Activated CD4-positive, alpha-beta T cell treated with anti-CD3 and anti-CD28 coated beads for 4 hours (primary cell): ENCODE measurements at places on chromosomes 4 and X.

DNA sequence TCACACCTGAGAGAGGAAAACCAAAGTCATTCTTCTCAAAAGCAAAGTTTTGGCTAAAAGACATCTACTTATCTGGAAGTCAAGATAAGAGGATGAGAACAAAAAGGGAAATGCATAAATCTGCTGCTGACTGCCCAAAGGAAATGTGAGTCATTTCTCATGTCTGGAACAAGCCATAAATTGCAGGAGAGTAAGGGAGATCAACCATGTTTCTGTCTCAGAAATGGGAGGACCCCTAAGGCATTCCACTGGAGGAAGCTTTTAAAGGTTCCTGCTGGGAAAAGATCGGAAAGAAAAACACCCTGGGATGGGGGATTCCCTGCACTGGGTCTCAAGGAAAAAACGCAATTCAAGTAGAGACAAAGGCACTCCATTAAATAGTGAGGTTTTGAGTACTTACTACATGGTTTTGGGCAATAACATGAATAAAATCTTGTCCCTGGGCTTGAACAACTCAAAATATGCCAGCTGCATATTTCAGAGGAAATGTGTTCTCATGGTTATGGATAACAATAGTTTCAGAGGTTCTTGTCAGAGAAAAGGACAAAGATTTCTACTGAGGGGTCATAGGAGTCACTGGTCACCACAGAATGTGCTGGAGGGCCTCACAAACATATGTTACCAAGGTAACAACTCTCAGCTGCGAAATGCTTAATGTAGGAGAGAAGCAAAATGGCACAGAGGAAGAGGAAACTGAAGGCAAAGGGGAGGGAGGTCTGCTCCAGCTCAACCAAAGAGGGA lies 19.3 kb downstream of the GPR143 start:
- no peak for DNase-seq

GRCh38 chr4:76708971-76709771 lies 188.8 kb downstream of the SOWAHB start:
- DNase-seq = no peak

DNA sequence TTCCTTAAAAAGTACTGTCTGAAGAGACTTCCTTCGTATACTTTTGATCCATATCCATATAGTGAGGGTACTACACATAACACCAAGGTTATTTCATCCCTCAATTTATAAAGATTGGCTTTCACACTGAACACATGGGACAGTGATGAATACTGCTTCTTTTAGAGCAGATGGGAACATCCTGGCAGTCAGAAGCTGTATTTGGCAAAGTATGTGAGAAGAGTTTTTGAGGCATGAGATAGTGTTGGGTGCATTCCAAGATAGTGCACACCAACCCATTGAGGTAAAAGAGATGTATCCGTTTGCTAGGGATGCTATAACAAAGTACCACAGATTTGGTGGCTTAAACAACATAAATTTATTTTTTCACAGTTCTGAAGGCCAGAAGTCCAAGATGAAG lies 141.1 kb downstream of the MOSPD2 start:
- no peak for DNase-seq

DNA sequence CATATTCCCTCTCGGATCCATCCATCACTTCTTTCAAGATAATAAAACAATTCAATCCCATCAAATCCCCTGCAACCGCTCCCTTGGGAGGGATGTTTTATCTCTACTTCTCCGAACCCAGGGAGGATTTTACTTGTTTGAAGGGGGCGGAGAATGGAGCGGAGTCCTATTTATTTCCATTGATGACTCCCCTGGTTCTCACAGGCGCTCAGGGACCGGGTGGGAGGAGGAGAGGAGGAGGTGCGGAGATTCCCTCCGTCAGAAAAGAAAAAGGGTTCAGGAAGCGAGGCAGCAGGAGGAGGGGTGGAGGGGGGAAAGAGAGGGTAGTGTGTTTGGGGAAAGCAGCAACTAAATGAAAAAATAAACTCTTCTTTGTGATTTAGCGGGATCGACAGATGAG lies 2.1 kb downstream of the NDNF start:
- DNase-seq = no peak

- no peak for DNase-seq
Measured at GRCh38 chr4:128565565-128566186, 243.8 kb upstream of the JADE1 start.

- DNase-seq = no peak
Measured at GRCh38 chr4:96025011-96025410, 185.1 kb downstream of the PDHA2 start.

DNA sequence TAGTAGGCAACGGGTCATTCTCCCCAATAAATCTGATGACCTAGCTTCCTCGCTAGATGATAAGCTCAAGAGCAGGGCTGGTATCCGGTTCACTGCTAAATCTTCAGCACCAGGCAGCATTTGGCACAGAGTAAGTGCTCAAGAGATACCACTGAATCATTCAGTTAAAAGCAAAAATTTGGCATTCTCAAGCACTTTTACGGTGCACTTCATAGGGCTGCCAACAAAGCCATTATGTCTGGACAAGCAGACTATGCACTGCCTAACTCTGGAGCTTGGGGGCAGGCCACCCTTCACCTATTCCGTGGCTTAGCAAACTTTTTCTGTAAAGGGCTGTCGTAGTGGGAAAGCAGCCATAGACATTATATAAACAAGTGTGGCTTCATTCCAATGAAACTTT lies 23.8 kb upstream of the CXorf38 start:
- no peak for DNase-seq

- DNase-seq = no peak
Measured at GRCh38 chr4:16083241-16084191, at the start of gene PROM1. Gene PROM1 (minus strand): TSS chr4:16084023. CDS start chr4:16075906, 8,117 bp downstream.

- DNase-seq = no peak
Measured at GRCh38 chr4:122692641-122693520, 39.6 kb upstream of the BBS12 start.

DNA sequence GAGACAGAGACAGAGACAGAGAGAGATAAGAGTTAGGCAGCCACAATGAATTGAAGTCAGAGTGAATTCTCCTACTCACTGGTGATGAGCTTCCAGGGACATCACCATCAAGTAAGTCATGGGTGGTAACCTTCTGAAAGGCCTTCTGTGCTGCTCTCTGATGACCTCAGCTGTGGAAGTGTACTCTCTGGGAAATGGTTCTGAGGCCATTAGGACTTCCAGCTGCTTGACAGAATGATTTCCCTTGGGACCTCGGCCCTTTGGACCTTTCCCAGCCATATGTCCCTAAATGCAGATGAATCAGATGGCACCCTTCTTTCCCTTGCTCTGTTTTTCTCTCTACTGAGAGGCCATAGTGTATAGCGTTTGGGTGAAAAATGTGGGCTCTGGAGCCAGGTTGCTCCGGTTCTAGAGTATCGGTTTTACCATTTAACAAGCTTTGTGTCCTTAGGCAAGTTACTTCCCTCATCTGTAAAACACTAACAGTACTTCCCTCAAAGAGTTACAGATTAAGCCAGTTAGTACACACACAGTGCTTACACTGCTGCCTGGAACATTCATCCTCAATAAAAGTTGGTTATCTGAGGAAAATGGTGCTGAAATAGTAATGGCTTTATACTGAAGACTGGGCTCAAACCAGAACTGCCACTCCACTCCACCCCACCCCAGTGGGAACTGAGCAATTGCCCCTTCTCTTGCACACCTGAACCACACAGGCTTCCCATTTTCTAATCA lies 7.6 kb downstream of the SEPTIN11 start:
- no peak for DNase-seq

DNA sequence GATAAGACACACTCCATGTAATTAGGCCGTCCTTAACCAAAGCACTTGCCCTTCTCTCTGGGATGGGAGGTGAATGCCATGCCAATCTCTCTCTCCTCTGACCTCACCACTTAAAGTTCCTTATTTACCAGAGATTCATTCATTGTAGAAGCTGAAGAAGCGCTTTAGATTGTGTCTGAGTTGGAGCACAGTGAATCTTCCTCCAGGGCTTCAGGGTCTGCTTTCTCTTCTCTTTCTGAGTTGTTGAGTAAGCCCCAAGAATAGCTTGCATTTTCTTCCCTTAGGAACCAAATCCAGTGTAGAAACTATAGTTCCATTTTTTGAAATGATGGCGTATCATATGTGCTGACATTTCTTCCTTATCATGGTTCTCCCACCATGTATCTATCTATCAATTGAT lies 104.5 kb upstream of the MAML3 start:
- DNase-seq = no peak

GRCh38 chr4:91758487-91758886 lies 545.3 kb upstream of the GRID2 start:
- no peak for DNase-seq

- no peak for DNase-seq
Measured at GRCh38 chr4:80257851-80258250, 8.6 kb upstream of the FGF5 start.

GRCh38 chrX:97984641-97985040 lies 1100.9 kb downstream of the RPA4 start:
- DNase-seq = no peak

DNA sequence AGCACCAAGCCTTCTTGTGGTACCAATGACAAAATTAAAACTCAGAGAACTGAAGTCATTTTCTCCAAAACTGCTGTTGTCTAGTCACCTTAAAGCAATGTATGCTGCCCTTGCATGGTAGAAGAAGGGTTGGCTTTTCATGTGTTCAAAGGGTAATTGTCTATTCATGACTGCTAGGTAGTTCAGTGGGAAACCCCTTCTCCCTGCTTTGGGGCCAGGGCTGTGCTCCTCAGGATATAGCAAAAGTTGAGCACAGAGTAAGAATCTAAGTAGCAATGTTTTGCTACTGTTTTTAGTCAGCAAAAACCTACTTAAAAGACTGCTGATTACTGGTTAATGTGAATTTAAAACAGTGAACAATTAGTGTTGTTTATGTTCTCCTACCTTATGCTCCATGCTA lies 30.8 kb upstream of the FAM9B start:
- no peak for DNase-seq

GRCh38 chrX:148120999-148121623 lies 140.0 kb downstream of the FMR1NB start:
- no peak for DNase-seq

- DNase-seq = no peak
Measured at GRCh38 chrX:24131476-24131875, 18.1 kb upstream of the ZFX start.

GRCh38 chrX:26909728-26910127 lies 553.4 kb downstream of the PPP4R3C start:
- DNase-seq = no peak

GRCh38 chrX:17616936-17617335 lies 120.4 kb upstream of the SCML1 start:
- DNase-seq = no peak

DNA sequence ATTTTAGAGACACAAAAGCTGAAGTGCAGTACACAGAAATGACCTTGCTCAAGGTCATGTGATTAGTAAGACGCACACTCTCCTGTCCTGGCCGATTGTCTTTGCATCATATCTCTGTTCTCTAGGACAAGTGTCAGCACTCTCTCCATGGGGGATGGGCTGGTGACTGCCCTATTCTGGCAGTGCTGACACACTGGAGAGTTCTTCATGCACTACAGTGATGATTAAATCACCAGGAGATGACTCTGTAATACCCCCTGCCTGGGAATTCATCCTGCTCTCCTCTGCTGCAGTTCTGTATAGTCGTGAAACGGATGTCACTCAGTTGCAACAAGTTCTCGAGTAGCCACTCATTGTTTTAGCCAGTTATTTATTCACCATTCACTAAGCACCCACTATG lies 5.3 kb upstream of the SHISA3 start:
- no peak for DNase-seq

DNA sequence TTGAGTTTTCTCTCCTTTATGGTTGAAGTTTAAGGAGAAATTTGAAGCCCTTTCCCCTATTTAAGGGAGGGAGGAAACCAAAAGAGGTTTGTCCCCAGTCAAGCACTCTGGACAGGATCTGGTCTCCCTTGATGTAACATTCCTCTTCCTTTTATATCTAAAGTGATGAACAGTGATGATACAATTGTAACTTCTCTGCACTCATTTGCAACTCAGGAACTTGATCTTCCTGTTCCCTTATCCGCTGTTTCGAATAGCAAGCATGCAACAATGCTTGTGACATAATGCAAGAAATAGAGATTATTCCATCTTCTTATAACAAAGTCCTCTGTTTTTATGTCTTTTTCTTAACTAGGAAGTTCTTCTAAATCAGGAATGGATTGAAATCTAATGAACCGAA lies 18.3 kb downstream of the ALPK1 start:
- DNase-seq = no peak

DNA sequence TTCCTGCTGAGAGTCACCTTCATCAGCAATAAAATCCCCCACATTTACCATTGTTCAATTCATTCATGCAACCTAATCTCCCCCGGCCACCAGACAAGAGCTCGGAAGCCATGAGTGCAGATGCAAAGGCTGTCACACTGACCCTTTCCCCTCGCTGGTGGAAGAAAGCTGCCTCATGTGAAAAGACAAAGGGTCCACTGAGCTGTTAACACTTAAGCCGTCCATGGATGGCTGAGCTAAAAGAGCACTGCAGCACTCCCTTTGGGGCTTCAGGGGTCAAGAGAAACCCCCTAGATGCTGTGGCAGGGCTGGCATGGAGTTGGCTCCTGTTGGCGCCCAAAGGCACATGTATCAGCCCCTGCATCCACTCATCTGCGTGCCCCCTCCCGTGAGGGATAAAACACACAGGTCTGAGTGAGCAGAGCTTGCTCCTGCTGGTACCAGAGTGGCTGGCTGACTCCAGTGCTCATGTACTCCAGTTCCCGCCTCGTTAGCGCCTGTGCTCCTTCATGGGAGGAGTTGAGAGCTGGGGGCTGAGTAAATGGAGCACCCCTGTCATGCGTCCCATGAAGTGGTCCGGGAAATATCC lies 216.5 kb downstream of the PDHA2 start:
- DNase-seq = no peak

- DNase-seq = no peak
Measured at GRCh38 chrX:103773445-103773844, 3.2 kb upstream of the PLP1 start.

DNA sequence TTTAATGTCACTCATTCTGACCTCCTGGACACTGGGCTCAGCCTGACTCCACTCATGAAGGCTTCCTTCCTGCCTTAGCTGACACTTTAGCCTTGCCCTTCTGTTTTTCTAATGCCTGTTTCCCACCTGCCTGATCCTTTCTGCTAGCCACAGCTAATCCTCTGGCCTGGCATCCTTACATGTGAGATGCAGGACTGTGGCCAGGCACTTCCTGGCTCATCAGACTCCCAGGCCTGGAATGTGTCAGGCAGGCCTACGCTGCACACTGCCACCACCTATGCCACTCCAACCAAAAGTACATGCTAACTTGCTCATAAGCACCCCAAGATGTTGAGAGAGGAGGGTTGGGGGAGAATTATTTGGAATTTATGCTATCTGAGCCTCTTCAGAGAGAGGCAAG lies 138.8 kb upstream of the NALF2 start:
- DNase-seq = no peak

GRCh38 chr4:128384765-128385598 lies 97.4 kb upstream of the PGRMC2 start:
- no peak for DNase-seq

GRCh38 chr4:82744284-82744968 lies 54.2 kb downstream of the SCD5 start:
- no peak for DNase-seq

DNA sequence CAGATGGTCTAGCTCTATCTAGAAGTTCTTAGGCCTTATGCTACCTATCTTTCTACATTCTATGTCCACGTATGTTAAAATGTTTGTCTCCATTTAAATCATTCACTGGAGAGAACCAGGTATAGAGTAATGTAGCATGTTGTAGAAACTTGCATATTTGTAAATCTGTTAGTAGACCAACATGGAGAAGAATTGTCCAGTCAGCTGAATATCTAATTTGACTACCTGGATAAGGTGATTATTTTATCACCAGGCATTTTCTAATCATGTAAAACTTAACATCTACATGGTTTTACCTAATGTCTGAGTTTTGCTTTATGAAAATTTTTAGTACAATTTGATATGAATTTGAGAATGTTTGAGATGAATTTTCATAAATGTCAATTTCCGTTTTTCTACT lies 19.5 kb downstream of the REST start:
- DNase-seq = no peak
